ENCODE measurements at places on chromosomes 3 and 15.

DNA sequence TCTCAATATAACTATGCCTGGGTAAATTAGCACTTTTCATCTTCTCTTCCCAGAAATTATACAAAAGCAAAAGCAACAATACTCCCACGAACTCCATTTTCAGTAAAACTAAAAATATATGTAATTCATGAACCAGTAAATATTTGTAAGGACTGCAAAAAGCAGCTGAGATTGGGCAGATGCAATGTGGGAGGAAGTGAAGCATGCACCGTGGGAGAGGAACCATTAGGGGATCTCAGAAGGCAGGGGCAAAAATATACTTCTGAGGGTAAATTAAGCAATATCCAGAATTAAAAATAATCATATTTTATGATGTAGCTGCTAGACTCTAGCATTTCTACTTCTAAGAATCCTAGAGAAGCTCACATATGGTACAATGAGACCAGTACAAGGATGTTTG is 20.2 kb downstream of the CFAP91 start:
- DNase-seq, result no peak

DNA sequence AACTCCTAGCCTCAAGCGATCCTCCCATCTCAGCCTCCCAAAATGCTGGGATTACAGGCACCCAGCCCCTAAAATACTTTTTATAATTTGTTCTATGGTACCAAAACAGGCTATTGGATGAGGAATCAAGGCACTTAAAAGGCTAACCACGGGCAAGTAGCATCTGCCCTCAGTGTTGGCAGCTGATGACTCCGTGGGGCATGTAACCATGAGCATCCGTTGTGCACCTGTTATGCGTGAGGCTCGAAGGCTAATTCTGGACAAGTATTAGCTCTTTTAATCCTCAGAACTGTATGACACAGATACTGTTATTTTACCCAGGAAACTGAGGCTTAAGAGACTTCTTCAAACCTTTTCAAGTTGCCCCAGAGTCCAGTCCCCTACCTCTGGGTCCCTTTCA is 10.2 kb downstream of the WDR73 start:
- DNase-seq, result no peak

GRCh38 chr3:101984356-101984755 is 135.0 kb downstream of the NFKBIZ start:
- DNase-seq, result no peak

DNA sequence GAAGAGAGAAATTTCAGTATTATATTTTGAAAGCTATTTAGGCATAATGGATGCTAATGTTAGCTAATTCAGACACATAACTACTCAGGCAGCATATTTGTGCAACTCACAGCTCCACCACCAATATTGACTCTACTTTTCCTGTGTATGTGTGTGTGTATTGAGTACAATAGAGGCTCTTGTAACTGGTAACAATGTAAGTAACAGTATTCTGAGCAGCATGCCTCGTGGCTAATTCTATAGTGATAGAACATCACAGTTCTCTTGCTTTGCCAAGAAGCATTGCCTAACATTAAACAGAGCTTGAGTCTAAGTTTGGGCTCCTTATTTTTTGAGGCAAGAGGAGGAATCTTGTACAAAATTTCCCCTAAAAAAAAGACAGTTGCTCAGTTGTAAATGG is 98.6 kb upstream of the ARHGEF26 start:
- no peak for DNase-seq

- DNase-seq, result no peak
Observed at GRCh38 chr3:129517516-129517915, 10.9 kb upstream of the RHO start.

DNA sequence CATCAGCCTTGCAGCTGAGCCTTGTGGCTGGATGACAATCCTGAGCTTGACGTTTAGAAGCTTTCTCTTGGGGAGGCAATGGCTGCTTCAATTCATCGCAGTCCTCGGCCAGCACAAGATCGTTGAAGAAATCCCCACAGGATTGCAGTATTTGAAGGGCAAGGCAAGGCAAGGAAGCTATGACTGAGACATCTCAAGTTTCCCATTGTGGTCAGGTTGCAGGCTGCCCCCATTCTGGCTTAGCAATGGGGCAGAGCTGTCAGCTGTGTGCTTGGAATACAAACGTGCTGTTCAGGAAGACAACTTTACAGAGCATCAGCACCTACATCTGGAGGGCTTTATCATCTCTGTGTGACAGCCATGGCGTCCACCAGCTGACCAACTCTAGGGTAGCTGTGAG is 275.9 kb upstream of the TBL1XR1 start:
- no peak for DNase-seq

GRCh38 chr3:113441051-113441770 is at the start of gene CFAP44:
Gene CFAP44 (minus strand): TSS chr3:113441493. CDS start chr3:113433664, 7,829 bp downstream.
- peak; percentile 66 for DNase-seq

- DNase-seq, result no peak
Observed at GRCh38 chr3:62041681-62042080, 331.7 kb downstream of the FEZF2 start.

GRCh38 chr3:154758109-154758868 is 321.8 kb upstream of the MME start:
- peak; percentile 58 for DNase-seq

GRCh38 chr3:155112661-155113389 is 32.7 kb downstream of the MME start:
- no peak for DNase-seq

GRCh38 chr3:132326251-132326650 is 9.0 kb downstream of the ACP3 start:
- DNase-seq, result no peak

DNA sequence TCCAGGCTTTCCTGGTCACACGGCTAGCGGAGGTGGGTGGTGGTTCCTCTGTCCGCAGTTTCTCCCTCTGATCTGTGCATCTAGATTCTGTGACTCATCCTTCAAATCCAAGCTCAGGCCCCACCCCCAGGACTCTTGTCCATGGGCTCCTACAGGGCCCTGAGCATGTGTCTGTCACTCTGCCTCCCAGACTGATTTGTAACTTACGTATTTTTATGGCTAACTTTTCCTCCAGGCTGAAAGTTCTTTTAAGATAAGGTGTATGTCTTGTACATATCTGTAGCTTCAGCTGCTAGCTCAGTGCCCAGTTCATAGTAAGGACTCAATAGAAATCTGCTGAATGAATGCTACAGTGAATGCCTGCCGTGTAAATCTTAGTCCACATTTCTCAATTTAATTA is 8.0 kb downstream of the ESYT3 start:
- peak; percentile 33 for DNase-seq

DNA sequence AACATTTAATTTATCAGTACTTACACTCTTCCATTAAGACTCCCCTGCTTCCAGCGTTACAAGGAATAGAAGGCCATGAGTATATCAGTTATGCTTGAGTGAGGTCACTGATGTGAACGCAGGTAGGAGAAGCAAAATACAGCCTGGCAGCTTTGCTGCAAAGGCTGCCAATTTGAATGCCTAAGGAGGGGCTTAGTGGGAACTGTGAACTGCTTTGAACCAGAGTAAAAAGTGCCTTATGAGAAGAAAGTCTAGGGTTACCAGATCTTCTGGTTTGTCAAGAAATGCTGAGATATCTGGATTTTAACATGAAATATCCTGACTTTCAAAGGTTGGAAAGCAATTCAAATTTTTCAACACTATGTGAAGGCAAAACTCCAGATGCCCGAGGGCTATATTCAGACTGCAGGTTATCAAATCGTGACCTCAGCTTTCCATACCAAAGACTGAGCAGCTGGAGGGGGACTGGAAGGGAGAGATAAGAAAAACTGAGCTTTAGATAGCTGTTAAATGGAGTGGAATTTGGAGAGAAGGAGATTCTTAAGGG is 446.3 kb upstream of the NECTIN3 start:
- DNase-seq, result peak; percentile 8

GRCh38 chr3:65356331-65357248 is 668.8 kb upstream of the ADAMTS9 start:
- peak; percentile 27 for DNase-seq

- DNase-seq, result no peak
Observed at GRCh38 chr3:66224220-66224619, 3.4 kb downstream of the SLC25A26 start.

DNA sequence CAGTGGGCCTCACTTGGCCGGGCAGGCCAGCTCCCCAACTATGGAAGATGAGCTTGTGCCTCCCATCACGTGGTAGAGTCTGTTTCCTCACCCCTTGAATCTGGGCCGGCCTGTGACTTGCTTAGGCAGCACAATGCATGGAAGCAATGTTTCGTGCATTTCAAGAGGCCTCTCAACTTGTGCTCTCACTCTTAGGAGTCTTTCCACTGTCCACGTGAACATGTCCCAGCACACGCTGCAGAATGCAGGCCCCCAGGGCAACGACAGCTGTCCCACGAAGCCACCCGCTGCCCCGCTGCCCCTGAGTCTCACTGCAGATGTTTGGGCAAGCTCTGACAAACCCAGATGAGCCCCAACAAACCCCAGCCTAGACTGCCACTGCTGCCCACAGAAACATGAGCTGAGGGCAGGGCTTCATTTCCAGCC is 27.2 kb upstream of the SLC41A3 start:
- DNase-seq, result no peak

All from fibroblast of villous mesenchyme (primary cell).